ENCODE measurements at places on chromosomes 2 and 18.

DNA sequence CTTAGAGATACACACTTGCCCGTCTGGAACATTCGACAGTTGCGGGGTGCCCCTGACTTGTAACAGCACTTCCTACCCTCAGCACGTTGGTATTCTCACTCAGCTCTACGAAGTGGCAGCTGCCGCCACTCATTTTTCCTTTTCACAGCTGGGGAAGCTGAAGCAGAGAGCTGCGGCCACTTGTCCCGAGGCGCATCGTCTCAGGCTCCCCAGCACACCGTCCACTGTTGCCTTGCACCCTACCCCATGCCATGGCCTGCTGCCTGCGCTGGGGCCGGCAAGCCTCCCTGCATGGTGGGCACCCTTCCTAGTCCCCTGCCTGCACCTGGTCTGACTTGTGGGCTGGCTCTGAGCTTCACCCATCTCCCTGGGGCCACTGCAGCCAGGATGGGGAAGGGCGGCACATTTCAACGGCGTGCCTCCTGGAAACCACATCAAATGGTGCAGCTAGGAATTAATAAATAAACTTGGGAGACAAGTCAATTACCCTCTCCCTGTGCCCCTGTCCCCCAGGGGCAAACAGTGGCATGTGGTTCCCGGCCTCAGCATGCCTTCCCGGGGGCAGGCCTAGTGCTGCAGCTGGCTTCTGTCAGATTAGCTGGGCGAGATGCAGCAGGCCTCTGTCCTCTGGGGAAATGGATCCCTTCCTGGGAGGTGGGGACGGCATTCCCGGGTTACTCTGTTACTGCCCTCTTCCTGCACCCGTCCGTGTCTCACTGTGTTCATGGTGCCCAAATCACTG, 64.7 kb upstream of the HAAO start:
- no peak for DNase-seq

DNA sequence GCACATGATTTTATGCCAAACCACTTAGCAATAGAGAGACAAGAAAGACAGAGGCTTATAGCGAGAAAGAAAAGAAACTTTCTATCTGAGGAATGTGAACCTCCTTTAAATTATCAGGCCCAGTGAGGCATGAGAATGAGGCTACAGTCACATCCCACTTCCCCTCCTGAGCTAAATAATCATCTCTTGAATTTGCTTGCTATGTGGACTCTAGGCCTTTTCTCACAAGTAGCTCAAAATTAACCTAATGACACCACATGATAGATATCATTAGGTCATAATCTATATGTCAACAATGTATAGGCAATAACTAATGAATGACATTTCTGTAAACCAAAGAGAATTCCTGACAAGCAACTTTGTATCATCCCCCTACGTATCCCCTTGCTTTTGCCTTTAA, 301.5 kb upstream of the MGAT5 start:
- DNase-seq = no peak

DNA sequence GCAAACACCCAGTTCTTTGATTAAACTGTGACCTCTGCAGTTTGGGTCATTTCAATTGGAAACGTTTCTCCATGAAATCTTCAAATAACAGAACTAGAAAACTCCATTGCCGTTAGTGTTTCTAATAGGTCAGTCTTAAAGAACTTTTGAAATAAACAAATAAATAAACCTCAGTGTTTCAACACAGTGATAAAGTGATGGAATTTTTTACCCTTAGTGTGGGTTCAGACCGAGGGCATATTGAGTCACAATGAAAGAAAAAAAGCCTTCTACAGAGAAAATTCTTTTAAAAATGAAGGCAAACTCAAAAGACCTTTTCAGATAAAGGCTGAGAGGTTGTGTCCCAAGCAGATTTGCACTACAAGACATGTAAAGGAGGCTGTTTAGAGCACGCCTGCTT, 149.6 kb downstream of the NCKAP5 start:
- no peak for DNase-seq

GRCh38 chr18:1037776-1038175, 133.1 kb downstream of the ADCYAP1 start:
- DNase-seq = no peak

DNA sequence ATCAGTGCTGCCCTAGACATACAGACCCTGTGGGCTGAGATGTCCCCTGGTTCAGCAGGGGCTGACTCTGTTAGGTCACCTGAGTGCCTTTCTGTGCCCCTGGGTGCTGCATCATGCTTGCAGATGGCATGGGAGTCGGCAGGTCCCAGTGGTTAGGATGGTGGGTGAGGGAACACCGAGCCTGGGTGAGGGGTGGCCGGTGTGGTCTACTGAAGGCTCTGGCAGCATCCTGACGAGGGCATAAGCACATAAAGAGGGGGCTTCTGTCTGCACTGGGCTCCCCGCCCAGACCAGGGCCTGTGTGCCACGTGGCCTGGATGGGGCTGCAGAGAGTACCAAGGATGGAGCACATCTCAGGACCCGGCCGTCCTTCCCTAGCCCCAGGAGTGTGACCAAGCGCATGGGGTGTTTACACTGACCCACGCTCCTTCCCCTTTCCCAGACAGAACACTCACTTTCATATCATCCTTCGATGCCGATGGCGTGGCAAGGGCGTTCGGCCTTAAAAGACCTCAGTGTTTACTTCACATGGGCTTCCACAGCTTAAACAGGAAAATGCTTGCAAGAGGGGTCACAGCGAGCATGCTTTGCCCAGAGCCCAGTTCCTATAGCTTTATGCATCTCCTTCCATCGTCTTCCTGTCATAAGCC, 115.1 kb downstream of the STPG4 start:
- DNase-seq = no peak

GRCh38 chr18:11839556-11839955, 11.7 kb upstream of the CHMP1B start:
- no peak for DNase-seq

DNA sequence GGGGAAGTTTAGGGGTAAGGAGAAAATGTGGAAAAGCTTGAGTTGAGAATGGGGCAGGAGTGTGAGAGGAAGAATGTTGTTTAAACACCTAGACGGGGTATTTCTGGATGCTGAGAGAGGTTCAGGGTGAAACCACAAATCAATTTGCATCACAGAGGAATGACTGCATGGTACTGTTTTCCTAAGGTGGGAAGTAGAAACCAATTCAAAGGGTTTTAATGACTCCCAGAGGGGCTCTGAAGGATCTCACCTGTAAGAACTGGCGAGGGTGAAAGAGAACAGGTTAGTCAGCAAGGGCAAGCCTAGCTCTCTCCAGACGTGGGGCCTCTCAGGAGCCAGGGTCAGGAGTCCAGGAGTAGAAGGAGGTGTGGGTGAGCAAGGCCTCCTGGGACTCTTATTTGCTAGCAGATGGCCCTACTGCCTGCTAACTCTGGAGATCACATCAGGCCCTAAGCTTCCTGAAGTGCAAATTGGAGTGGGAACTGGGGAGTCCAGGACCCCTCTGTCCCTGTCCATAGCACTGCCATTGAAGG, 133.0 kb upstream of the CELF4 start:
- no peak for DNase-seq

DNA sequence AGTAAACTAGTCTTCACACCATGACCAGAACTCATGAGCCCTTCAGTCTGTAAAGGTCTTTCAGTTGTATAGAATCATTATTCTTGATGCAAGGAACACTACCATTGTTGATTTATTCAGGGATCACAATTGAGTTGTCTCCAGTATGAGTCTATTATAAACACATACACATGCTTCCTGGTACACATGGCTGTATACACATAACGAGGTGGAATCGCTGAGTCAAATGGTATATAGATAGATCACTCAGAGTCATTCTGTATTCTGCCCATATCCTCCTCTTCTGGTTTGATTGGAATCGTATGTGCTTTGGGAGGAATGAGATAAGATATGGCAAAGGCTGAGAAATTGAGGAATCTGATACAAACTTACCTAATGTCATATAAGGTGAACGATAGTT, 216.0 kb downstream of the UBE2E3 start:
- DNase-seq = no peak

- DNase-seq = no peak
Observed at GRCh38 chr2:187615902-187616301, 61.7 kb upstream of the TFPI start.

- DNase-seq = peak; percentile 46
Observed at GRCh38 chr18:2606335-2606734, 35.0 kb downstream of the NDC80 start.

- DNase-seq = no peak
Observed at GRCh38 chr2:233434666-233435330, 80.5 kb downstream of the DGKD start.

GRCh38 chr2:133530645-133531044, 37.6 kb downstream of the NCKAP5 start:
- DNase-seq = no peak

DNA sequence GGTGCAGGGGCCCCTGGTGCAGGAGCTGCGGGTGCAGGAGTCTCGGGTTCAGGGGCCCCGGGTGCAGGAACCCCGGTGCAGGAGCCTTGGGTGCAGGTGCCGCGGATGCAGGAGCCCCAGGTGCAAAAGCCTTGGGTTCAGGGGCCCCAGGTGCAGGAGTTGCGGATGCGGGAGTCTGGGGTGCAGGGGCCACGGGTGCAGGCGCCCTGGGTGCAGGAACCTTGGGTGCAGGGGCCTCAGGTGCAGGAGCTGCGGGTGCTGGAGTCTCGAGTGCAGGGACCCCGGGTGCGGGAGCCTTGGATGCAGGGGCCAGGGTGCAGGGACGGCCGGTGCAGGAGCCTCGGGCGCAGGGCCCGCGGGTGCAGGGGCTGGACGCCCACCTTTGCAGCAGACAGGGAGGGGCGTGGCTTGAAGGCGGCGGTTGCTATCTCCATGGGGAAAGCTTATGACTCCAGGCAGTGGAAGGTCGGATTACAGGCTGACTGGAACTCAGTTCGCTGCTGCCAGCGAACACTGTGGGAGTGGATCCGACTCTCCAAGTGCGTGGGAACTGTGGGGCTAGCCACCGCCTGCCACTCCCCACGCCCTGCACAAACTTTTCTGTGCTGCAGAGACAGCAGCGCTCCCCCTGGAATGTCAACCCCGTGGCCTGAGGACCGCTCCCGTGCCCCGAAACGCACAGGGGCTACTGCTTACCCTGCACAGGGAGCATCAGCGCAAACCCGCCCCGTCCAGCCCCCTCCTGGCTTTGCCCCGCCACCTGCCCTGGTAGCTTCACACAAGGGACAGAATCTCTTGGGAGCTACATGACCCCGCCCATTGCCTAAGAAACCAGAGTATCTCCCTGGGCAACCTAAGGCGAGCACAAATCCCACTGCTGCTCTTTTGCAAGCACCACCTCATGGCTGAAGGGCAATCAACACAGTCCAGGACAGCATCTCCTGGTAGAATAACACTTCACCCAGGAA, 40.3 kb downstream of the COPS9 start:
- no peak for DNase-seq
